LoVo (cell line): ENCODE measurements at places on chromosomes 16 and 17.

DNA sequence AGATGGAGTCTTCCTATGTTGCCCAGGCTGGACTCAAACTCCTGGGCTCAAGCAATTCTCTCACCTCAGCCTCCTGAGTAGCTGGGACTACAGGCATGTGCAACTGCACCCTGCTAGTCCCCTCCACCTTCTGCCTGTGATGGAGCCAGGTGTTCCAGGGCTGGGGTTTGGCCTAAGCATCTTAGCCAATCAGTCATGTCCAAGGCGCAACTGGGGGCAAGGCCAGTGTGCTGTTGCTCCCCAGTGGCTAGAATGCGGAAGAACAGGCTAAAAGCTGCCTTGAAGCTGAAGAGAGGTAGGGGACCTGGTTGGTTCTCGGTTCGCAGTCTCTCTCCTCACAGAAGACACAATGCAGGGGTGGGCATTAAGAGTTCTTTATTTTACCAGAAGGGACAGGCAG lies 18.6 kb downstream of the FLOT2 start:
- DNase-seq, result no peak

DNA sequence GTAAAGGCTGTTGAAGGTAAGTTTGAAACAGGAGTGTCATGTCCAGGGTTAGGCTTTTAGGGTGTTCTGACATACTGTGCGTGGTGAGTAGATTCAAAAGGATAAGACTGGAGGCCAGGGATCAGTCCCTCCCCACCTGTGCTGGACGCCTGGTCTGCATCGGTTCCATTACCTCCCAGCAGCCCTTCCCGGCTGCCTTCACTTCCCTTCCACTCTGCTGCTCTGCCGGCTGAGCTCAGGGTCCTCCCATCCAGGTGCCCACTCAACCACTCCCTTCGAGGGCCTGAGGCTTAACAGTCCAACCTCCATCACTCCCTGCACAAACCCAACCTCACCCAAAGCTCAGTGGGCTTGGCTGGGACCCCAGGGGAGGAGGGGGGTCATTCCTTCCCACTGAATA lies 4.1 kb upstream of the SLC5A10 start:
- DNase-seq, result no peak

- no peak for DNase-seq
These were observed 573.4 kb downstream of the CDH13 start for GRCh38 chr16:83200005-83200779.

DNA sequence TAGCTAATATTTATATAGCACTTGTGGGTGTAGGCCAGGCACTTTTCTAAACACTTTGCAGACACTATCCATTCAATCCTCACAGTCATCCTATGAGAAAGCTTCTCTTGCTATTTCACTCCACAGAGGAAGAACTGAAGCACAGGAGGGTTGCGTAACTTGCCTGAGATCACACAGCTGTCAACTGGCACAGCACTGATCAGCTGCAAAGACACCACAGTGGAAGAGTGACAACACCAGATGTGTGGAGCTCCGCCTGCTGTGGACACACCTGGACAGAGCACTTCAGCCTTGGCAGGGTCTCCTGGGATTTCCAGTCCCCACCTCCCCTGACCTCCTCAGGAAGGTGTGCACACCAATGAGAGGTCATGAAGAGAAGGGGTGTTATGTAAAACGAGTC lies 13.3 kb upstream of the CNEP1R1 start:
- DNase-seq, result no peak

DNA sequence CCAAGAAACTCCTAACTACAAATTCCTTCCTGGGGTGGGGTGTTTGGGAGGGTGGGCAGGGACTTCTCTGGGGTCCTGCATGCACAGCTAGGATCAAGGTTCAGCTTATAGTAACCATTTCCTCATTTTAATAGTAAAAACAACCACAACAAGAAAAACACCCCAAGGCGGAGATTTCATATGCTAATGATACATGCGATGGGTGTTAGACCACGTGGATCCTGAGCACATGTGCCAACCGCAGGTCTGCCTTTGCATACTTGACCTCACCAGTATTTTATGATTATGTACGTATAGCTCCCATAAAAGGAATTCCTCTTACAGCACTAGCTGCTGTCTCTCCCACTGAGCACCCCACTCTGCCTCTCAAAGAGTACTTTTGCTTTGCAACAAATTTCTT lies 1.9 kb downstream of the KRTAP4-11 start:
- no peak for DNase-seq
